ENCODE measurements at places on chromosomes 4 and X. TPM values are rescaled to one million over a fixed set of nuclear protein-coding genes. Genes with fewer than 3 reads are reported as not detected.

Gene ANK2
- total RNA-seq = 104 TPM

Gene HTT
- total RNA-seq = 44.8 TPM

Gene PDHA2
- not detected for total RNA-seq

Gene GPRIN3
- under 0.01 TPM for total RNA-seq
